H9 (cell line): ENCODE measurements at places on chromosomes 7 and 10.

GRCh38 chr10:92574548-92575261 is 812 bp upstream of the IDE start:
- no peak overlapping the region for H3K27ac ChIP-seq
- H3K4me1 ChIP-seq, result 0 out of 2 replicates have a peak, but pooled peaks cover 2% of the 10 kb centered on the region
- H3K36me3 ChIP-seq, result no peaks in the 10 kb centered on the region; the same call in 2 of the 3 replicates
- no peaks in the 10 kb centered on the region for H3K27me3 ChIP-seq
- no peak for DNase-seq
- peak overlapping the region; percentile 81 for H3K4me3 ChIP-seq

- no peak overlapping the region for H3K4me3 ChIP-seq
- no peaks in the 10 kb centered on the region for H3K36me3 ChIP-seq
- no peaks in the 10 kb centered on the region; the same call in 1 of the 2 replicates for H3K4me1 ChIP-seq
Measured at GRCh38 chr7:115033917-115034459, 112.1 kb downstream of the MDFIC start.

DNA sequence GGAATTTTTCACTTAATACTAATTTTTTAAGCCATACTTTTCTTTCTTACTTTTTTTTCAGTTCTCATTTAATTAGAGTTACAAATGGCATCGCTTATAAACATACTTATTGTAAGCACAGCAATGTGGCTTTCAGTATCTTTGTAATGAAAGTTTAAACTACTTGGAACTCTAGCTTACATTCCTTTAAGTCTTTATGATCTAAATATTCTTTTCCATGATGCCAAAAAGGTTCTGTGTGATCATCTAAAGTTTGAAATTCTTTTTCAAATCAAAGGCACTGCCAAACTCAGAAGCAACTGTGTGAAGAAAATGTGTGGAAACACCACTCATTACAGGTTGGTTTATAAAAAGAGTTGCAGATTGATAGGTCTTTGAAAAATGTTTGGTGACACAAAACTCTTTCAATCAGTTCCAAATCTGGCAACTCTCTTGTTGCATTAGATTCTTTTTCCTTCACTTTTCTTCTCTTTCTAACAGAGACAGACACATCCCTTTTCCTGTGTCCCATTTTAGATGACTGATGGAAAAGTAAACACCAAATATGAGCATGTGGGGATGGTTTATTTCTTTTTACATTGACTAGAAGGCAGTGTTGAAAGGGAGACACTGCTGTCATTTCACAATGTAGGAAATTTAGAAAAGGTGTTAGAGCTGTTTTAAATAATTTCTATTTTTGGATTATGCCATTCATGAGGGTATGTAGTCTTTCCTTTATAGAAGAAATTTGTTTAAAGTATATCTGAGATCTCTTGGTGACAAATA is 392.3 kb downstream of the SUGCT start:
- H3K27me3 ChIP-seq, result no peaks in the 10 kb centered on the region
- DNase-seq, result no peak

GRCh38 chr7:71220210-71220695 is 88.3 kb downstream of the GALNT17 start:
- H3K27me3 ChIP-seq, result no peaks in the 10 kb centered on the region
- H3K4me3 ChIP-seq, result no peak overlapping the region
- H3K27ac ChIP-seq, result no peak overlapping the region
- DNase-seq, result no peak
- no peaks in the 10 kb centered on the region for H3K4me1 ChIP-seq
- H3K36me3 ChIP-seq, result peaks cover 17% of the 10 kb centered on the region

- no peak for DNase-seq
- peaks cover 3% of the 10 kb centered on the region; the same call in 1 of the 2 replicates for H3K4me1 ChIP-seq
- H3K4me3 ChIP-seq, result no peak overlapping the region
- H3K27me3 ChIP-seq, result no peaks in the 10 kb centered on the region
- H3K27ac ChIP-seq, result no peak overlapping the region
- H3K36me3 ChIP-seq, result no peaks in the 10 kb centered on the region
Measured at GRCh38 chr10:97096261-97097083, 89.3 kb downstream of the SLIT1 start.

- H3K4me1 ChIP-seq, result peaks cover 4% of the 10 kb centered on the region; the same call in 1 of the 2 replicates
- H3K27ac ChIP-seq, result no peak overlapping the region
- no peak overlapping the region for H3K4me3 ChIP-seq
Measured at GRCh38 chr7:2420216-2420933, 17.0 kb downstream of the CHST12 start.

DNA sequence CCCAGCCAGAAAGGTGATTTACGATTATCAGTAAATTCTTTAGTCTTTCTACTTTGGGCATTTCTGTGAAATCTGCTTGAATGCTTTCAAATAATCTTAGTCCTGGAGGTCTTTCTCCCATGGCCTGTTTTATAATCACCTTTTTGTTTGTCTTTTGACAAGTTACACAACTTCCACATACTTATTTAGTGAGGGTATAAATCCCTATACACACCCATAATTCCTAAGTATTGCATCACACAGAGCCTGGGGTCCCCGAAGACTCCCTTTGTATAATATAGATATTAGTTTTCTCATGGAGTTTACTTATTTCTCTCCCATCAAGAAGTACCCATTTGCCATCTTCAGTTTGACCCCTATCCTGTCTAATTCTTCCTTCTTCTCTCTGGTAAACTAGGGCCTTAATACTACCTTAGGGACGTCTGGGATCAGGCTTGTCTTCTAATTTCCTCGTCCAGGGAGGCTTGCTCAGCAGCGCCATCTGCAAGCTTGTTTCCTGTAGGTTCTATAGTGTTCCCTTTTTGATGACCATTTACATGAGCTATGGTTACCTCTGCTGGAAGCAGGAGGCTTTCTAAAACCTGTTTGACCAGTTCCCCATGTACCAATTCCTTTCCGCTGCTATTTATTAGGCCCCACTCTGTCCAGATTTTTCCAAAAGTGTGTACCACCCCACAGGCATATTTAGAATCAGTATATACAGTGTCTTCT is 8.1 kb downstream of the DNAH11 start:
- H3K27ac ChIP-seq, result no peak overlapping the region
- no peaks in the 10 kb centered on the region; the same call in 1 of the 2 replicates for H3K4me1 ChIP-seq
- peak; percentile 71 for DNase-seq
- H3K4me3 ChIP-seq, result no peak overlapping the region
- no peaks in the 10 kb centered on the region; the same call in 1 of the 2 replicates for H3K36me3 ChIP-seq

DNA sequence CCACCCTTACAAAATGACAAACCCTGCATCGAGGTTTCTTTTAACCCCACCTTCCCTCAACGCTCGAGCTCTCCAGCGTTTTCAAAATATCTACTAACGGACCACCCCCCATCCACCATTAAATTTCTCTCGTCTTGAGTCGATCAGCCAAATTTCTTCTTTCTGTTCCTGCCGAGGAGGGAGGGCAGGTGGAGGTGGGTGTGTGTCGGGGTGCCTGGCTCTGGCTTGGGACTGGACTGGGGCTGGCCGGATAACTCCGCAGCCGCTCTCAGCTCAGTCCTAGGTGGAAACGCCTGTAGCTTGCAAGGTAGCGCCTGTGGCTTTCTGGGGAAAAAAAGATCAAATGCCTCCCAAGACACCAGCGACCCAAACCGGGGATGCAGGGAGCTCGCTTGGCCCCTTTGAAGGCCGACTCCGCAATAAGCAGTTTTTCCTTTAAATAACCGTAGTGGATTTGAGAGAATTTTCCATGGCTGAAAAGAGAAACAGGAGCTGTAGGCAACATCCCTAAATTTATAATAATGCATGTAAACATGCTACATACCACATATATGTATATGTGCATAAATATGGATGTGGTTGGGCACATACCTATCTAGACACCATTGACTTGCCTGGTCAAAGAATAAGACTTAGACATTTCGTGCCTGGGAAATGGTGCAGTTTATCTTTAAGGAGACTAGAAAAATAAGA is 1.9 kb upstream of the TMEM178B start:
- peaks cover 2% of the 10 kb centered on the region; the same call in 2 of the 3 replicates for H3K36me3 ChIP-seq
- H3K27ac ChIP-seq, result no peak overlapping the region
- H3K4me1 ChIP-seq, result no peaks in the 10 kb centered on the region; the same call in 1 of the 2 replicates
- H3K4me3 ChIP-seq, result peak overlapping the region; percentile 89
- H3K27me3 ChIP-seq, result no peaks in the 10 kb centered on the region; the same call in 1 of the 2 replicates

DNA sequence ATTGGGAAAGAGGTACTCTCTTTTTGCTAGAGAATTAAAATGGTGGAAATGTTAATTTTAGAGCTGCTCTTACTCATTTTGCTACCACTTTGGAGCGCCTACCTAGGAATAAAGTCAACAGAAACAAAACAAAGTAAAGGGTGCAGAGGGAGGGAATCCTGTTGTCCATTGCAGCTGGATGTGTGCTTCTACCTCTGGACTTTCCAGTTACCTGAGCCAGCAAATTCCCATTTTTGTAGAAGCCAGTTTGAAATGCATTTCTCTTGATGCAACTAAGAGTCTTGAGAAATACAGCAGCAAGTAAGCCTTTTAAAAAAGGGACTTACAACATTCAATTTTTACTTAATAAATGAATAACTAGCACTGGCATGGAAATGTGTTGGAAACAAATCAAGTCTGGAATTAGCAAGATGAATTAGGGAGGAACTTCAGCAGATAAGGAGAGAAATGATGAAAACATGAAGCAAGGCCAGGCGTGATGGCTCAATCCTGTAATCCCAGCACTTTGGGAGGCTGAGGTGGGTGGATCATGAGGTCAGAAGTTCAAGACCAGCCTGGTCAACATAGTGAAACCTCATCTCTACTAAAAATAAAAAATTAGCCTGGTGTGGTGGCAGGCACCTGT is 113.5 kb upstream of the CTTNBP2 start:
- no peaks in the 10 kb centered on the region for H3K27me3 ChIP-seq
- no peak for DNase-seq
- H3K4me1 ChIP-seq, result no peaks in the 10 kb centered on the region

DNA sequence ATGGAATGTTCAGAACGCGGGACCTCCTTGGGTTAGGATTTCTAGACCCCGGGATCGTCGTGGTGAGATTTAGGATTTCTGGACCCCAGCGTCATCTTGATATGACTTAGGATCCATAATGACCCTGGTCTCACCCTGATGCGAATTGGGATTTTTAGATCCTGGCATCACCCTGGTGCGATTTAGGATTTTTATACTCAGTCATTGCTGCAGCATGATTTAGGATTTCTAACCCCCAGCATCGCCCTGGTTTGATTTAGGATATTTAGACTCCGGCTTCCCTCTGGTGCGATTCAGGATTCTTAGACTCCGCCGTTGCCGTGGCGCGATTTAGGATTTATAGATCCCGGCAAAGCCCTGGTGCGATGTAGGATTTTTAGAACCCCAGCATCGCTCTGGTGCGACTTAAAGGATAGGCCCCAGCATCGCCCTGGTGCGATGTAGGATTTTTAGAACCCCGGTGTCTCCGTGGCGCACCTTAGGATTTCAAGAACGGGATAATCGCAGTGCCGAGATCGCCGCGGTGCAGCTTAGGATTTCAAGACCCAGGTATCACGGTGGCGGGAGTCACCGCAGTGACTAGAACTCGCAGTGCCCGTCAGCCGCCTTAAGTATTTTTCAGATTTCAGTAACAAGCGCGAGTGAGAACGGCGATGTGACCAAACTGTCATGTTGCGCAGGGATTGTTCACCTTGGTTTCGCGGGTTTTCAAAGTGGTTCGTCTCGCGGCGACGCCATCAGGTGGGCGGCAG is 814 bp downstream of the MEST start:
- DNase-seq, result no peak
- peaks cover 6% of the 10 kb centered on the region; the same call in 1 of the 2 replicates for H3K4me1 ChIP-seq
- peak overlapping the region; percentile 81 for H3K4me3 ChIP-seq
- H3K36me3 ChIP-seq, result peaks cover 36% of the 10 kb centered on the region
- H3K27ac ChIP-seq, result no peak overlapping the region

- no peak overlapping the region for H3K27ac ChIP-seq
- no peak overlapping the region for H3K4me3 ChIP-seq
- H3K36me3 ChIP-seq, result peaks cover 25% of the 10 kb centered on the region
Measured at GRCh38 chr10:53447576-53447975, 675.0 kb upstream of the MBL2 start.

- H3K36me3 ChIP-seq, result no peaks in the 10 kb centered on the region
- DNase-seq, result no peak
Measured at GRCh38 chr7:92854501-92855238, 18.3 kb upstream of the CDK6 start.

GRCh38 chr10:97226398-97226797 is 40.6 kb upstream of the SLIT1 start:
- DNase-seq, result no peak
- H3K4me1 ChIP-seq, result 0 out of 2 replicates have a peak, but pooled peaks cover 4% of the 10 kb centered on the region
- no peak overlapping the region for H3K27ac ChIP-seq
- no peak overlapping the region for H3K4me3 ChIP-seq
- peaks cover 41% of the 10 kb centered on the region for H3K36me3 ChIP-seq
